B cell (primary cell): ENCODE measurements at places on chromosomes 3 and 15. TPM values are rescaled to one million over a fixed set of nuclear protein-coding genes. Genes with fewer than 3 reads are reported as not detected.

DNA sequence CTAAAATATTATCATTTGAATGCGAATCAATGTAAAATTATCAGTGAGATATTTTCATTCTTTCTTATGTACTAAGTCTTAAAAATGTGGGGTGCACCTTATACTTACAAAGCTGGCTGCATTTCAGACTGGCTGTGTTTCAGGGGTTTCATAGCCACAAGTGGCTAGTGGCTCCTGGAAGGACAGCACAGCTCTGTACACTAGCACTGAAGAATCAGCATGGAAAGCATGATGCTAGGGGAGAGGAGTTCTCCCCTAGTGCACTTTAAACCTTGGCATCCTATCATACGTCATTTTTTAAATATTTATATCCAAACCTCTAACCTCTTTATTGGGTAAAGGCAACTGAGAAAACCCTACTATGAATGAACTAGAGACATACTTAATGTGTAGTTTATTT lies 66.4 kb downstream of the ECT2 start:
- no peak overlapping the region for H3K27ac ChIP-seq
- no peaks in the 10 kb centered on the region for H3K27me3 ChIP-seq
- no peaks in the 10 kb centered on the region for H3K4me1 ChIP-seq
- no peak overlapping the region for H3K4me3 ChIP-seq
- no peak for DNase-seq

- H3K4me3 ChIP-seq = no peak overlapping the region
- no peak overlapping the region for H3K27ac ChIP-seq
- H3K4me1 ChIP-seq = no peaks in the 10 kb centered on the region
- H3K36me3 ChIP-seq = no peaks in the 10 kb centered on the region
- DNase-seq = no peak
- H3K27me3 ChIP-seq = no peaks in the 10 kb centered on the region
Measured at GRCh38 chr3:30779686-30780287, 114.7 kb downstream of the GADL1 start.

GRCh38 chr3:81554388-81554787 lies 207.1 kb downstream of the GBE1 start:
- no peak for DNase-seq
- no peaks in the 10 kb centered on the region for H3K36me3 ChIP-seq
- H3K27me3 ChIP-seq = no peaks in the 10 kb centered on the region
- no peaks in the 10 kb centered on the region for H3K4me1 ChIP-seq
- H3K4me3 ChIP-seq = no peak overlapping the region
- H3K27ac ChIP-seq = no peak overlapping the region

Gene C3orf20
- total RNA-seq = 0.27 and 0.34 TPM in 2 replicates

DNA sequence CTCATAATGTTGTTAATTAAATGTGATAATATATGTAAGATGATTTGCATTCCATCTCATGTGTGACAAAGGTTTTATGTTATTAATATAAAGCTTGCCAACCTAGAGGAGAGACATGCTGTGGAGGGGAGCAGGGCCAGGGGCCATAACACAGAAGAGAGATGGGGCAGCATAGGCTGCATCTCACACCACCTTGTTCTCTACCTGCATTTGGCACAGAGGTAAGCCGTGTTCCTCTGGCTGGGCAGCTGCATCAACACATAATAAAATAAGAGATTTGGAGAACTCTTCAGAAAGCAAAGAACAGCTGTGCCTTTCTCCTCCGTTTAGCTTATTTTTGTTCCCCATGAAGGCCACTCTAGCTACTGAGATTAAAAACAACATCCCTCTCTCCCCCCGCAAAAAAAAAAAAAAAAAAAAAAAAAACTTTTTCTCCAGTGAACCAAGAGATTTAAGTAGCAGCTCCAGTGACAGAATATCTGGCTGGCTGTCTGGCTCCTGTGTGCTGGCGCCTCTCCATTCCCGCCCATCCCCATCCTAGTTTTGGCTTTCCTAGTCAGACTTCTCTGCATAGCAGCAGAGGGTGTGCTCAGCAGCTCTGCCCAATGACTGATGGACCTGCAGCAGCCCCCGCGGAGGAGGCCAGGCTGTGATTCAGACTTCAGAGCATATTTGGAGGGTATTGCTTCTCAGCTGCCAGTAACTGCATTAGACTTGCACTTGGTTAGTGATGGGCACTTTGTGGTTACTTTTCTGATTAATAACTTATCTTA lies 52.2 kb upstream of the STXBP5L start:
- no peak for DNase-seq
- H3K4me3 ChIP-seq = no peak overlapping the region
- no peaks in the 10 kb centered on the region for H3K27me3 ChIP-seq
- H3K36me3 ChIP-seq = no peaks in the 10 kb centered on the region
- H3K4me1 ChIP-seq = no peaks in the 10 kb centered on the region

DNA sequence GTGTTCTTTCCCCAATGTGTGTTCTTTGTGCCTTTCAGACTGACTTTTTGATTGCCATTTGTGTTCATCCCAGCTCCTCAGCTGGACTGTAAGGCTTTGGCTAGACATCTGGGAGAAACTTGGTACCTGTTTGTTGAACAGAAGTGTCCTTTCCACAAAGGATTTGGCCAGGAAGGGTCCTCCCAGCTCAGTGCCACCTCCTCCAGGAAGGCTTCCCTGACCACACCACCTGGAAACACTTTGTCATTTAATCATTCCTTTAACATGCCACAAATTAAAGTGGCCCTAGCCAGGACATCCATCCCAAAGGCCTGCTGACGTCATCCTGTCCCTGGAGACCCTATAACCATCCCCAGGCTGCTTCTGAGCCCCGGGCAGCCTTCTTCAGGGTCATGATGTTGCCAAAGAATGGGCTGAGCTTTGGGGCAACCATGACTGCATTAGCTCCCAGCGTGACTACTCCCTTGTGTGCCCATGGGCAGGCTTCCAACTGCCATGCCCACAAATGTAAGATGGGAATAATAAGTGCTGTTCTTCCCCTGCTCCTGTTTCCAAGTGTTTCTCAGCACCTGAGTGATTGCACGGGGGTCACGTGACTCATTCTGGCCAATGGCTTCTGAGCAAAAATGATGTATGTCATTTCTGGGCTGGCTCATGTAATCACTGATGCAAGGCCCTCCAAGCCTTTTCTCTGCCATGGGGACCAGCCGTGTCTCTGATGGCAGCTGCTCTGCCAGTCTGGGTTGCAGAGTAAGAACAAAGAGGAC lies 112.5 kb upstream of the SMAD3 start:
- H3K36me3 ChIP-seq = no peaks in the 10 kb centered on the region
- peaks cover 10% of the 10 kb centered on the region for H3K4me1 ChIP-seq
- H3K27me3 ChIP-seq = no peaks in the 10 kb centered on the region
- H3K4me3 ChIP-seq = no peak overlapping the region
- no peak for DNase-seq

Gene ZNF502
- 5.4 and 5.5 TPM in 2 replicates for total RNA-seq

DNA sequence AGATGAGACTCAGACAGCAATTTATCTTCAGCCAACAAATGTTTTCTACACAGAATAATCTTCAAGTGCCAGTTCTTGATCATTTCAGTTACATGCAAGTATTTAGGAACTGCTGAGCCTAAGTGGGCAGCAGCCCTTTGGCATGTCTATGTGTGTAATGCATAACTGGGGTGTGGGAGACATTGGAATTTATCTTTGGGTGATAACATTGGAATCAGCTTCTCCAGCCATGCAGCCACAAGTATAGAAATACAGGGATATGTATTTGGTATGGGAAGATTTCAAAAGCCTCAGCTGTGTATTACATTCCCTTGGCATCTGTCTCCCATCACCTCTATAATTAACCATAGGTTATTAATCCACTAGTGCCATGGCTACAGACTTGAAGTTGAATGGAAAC lies 63.4 kb upstream of the FOXP1 start:
- H3K4me1 ChIP-seq = no peaks in the 10 kb centered on the region
- no peak overlapping the region for H3K27ac ChIP-seq
- H3K36me3 ChIP-seq = no peaks in the 10 kb centered on the region
- no peak for DNase-seq
- no peaks in the 10 kb centered on the region for H3K27me3 ChIP-seq

Gene IL5RA
- total RNA-seq = 0.75 and 1.0 TPM in 2 replicates
